ENCODE measurements at places on chromosomes 16 and 17. TPM values are rescaled to one million over a fixed set of nuclear protein-coding genes. Genes with fewer than 3 reads are reported as not detected.
A peak's percentile ranks its signal among the peaks of the same experiment; 100 is the strongest.

The TUBB3 gene
- total RNA-seq = 0.88 TPM

- peak overlapping the region; percentile 77 for H3K4me3 ChIP-seq
- H3K27ac ChIP-seq = peak overlapping the region; percentile 97
- no peaks in the 10 kb centered on the region for H3K27me3 ChIP-seq
- H3K4me1 ChIP-seq = no peaks in the 10 kb centered on the region
- no peak for DNase-seq
Measured at GRCh38 chr17:81509972-81510784, 2.4 kb downstream of the ACTG1 start.

DNA sequence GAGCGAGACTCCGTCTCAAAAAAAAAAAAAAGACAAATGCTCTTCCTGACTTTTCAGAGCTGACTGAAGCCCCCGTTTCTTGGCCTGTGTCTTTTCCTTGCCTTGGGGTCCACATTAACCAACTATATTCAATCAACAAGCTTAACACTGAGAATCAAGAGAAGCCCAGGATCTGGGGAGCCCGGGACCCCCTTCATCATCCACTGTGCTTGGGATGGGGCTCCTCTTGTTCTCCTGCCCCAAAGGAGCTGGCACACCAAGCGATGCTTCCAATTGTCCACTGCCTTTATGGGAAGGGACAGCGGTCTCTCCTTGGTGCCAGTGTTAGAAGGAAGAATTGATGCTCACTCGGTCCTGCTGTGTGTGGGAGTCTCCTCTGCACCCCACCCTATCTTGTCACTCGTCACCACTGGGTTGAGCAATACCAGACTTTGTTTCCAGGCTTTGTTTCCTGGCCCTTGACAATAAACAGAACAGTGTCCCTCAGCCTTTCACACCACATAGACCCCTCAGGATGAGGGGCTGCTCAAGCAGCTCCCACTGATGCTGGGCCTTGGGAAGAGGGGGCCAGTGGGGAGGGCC lies 146.7 kb downstream of the KCNJ12 start:
- no peak overlapping the region for H3K4me3 ChIP-seq
- H3K27ac ChIP-seq = no peak overlapping the region
- no peaks in the 10 kb centered on the region for H3K36me3 ChIP-seq

GRCh38 chr17:7563115-7563869 lies 1.6 kb downstream of the SENP3 start:
- no peak for DNase-seq
- peak overlapping the region; percentile 79 for H3K4me3 ChIP-seq
- no peaks in the 10 kb centered on the region for H3K27me3 ChIP-seq
- no peaks in the 10 kb centered on the region for H3K36me3 ChIP-seq

- no peaks in the 10 kb centered on the region for H3K27me3 ChIP-seq
- DNase-seq = no peak
- no peak overlapping the region for H3K4me3 ChIP-seq
- no peaks in the 10 kb centered on the region for H3K36me3 ChIP-seq
Measured at GRCh38 chr16:67383284-67383683, 10.0 kb downstream of the TPPP3 start.

DNA sequence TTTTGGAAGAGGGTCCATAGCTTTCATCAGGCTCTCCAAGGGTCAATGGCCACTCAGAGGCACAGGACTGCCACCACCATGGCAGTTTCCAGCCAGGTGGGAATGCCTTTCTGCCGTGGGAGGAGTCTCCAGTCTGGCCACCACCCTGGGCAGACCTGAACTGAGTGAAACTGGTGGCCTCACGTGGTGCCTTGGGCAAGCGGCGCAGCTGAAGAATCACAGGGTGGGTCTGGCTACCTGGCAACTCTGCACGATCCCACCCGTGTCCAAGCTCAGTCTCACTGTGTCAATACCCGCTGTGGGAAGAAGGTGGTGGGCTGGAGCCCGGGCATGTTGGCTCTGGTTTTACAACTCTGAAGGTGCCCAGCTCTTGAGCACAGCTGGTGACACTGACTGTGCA lies 31.8 kb downstream of the VAC14 start:
- H3K4me3 ChIP-seq = no peak overlapping the region
- DNase-seq = no peak
- H3K27ac ChIP-seq = no peak overlapping the region
- H3K27me3 ChIP-seq = no peaks in the 10 kb centered on the region
- no peaks in the 10 kb centered on the region for H3K4me1 ChIP-seq

The SOX9 gene
- total RNA-seq = not detected

DNA sequence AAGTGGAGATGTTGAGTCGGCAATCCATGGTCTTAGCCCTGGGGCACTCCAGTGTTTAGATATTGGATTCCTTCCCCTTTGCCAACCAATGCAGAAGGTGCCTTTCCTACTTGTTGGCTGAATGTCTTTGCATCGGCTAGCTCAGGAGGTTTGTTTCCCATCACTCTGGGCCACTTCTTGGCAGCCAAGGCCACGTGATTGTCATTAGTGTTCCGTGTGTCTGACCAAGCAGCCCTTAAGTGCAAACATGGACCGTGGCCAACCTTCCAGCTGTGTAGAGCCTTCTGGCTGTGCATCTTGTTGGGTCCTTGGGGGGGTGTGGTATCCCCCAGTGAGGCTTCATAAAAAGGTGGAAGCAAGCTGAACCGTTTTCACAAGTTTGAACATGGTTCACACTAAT lies 66.0 kb downstream of the GNAO1 start:
- H3K27ac ChIP-seq = no peak overlapping the region
- DNase-seq = peak; percentile 22
- no peak overlapping the region for H3K4me3 ChIP-seq
- H3K36me3 ChIP-seq = no peaks in the 10 kb centered on the region
- H3K4me1 ChIP-seq = no peaks in the 10 kb centered on the region

Measured in uterus (tissue), 4 donors.